ENCODE measurements at places on chromosomes 7 and 10.

DNA sequence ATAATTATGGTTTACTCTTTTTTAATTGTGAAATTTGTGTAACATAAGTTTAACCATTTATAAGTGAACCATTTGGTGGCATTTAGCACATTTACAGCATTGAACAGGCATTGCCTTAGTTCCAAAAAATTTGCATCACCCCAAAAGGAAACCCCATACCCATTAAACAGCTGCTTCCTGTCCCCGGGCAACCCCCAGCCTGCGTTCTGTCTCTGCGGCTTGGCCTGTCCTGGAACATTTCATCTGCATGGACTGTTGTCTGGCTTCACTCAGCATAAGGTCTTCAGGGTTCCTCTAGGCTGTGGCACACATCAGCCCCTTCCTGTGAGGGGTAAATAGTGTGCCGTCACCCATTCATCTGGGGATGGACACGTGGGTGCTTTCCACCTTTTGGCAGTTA, 6.9 kb downstream of the RET start:
- no peak for DNase-seq

DNA sequence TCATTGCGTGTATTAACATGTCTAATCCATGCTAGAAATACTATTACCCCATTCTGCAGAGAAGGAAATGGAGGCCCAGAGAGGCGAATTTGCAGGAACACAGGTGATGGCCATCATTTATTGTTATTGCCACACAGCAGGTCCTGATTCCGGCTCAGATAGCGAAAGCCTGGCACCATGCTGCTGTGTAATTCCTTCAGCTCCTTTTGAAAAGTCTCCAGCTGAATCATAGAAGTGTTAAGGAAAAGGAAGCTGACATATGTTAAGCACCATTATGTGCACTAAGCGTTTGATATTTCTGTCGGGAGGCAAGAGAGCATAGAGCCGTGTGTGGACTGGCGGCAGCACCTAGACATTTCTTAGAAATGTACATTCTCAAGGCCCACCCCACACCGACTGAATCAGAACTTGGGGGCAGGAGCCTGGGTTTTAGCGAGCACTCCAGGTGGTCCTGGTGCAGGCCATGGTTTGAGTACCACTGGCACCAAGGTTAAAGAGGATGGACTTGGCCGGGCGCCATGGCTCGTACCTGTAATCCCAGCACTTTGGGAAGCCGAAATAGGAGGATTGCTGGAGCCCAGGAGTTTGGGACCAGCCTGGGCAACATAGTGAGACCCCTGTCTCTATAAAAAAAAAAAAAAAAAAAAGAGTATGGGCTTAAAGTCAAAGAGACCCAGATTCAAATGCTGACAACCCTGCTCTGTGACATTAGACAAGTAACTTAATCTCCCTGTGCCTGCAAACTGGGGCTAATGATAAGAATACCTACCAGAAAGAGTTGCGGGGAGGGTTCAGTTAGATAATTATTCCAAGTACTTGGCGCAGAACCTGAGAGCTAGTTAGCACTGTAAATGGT, 52.2 kb downstream of the UNC5B start:
- DNase-seq = no peak

GRCh38 chr7:151549644-151550043, 29.9 kb upstream of the RHEB start:
- DNase-seq = no peak

DNA sequence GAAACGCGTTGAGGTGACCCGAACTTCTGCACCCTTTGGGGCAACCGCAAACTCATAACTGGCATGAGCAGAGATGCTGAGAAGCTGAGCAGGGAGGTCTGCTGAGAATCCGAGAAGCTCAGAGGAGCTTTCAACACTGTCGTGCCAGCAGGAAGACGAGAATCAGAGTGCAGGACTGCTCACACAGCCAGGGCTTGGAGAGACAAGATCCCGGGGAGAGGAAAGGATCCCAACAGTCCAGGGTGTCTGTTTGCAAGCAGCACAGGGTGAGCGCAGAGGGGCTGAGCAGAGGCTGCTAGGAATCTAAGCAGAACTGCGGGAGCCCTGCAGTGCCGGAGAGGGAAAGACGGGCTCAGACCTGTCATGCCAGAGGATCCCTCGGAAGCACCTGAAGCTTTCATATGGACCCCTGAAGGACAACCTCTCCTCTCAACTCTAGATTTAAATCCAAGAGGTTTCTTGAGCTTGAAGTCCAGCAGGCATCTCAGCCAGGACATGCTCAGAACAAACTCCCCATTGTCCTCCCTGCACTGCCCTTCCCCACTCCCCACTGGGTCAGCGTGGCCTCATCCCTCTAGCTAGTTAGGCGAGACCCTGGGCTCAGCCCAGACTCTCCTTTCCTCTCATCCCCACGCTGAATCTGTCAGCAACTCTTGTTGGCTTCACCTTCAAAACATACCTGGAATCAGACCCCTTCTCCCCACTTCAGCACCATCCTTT, 40.7 kb downstream of the FOXL3 start:
- no peak for DNase-seq

DNA sequence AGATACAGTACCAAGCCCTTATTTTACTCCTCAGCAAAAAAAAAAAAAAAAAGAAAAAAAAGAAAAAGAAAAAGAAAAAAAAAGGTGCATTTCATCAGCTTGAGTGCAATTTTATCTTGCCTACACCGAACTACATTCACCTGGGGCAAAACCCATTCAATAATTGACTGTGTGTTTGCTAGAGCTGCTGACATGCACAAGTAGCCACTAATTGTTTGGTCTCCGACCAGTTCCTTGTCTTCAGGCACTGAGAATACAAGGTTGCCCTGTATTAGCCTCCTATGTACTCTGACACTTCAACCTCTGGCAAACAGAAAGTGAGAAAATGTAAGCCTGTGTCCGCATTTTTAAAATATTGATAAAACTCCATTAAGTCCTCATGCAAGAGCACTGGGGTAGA, 1579.4 kb upstream of the LRRTM3 start:
- DNase-seq = no peak

- DNase-seq = no peak
Observed at GRCh38 chr10:88008866-88009470, 145.5 kb downstream of the PTEN start.

GRCh38 chr7:102978284-102978683, 65.5 kb downstream of the LRRC17 start:
- no peak for DNase-seq

- no peak for DNase-seq
Observed at GRCh38 chr7:42790196-42790595, 121.7 kb downstream of the C7orf25 start.

DNA sequence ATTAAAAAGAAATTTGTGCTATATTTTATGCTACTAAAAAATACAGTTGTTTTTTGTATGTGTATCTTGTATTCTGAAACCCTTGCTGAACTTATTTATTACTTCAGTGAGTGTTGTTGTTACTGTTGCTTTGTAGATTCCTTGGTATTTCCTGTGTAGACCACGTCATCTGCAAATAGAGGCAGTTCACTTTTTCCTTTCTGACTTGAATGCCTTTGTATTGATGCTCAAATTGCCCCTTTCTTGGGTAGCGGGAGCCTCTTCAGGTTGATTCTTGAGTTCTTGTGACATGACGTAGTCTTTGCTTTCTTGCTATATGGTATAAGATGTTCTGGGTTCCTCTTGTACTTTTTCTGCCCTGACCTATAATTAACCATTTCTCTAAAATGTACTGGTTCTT, 504.1 kb downstream of the SDK1 start:
- no peak for DNase-seq

DNA sequence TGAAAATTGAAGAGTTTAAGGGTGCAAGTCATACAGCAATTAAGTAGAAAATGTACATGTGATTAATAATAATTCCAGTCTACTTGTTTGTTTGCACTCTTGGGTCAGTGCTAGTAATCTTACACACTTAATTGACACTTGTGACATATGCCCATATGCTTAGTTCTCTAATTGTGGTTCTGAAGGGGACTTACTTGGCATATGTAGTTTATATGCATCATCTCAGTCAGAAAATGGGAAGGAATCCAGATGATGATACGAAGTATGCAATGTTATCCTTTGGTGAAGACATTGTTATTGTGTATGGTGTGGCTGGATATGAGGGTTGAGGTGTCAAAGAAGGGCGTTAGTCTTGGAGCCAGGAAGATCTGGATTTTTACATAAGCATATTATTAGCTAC, 193.5 kb upstream of the HDAC9 start:
- no peak for DNase-seq

Measured in activated naive CD8-positive, alpha-beta T cell treated with anti-CD3 and anti-CD28 coated beads, Interleukin-2, amount 50 U/mL, for 24 hours (primary cell).